Stimulated activated CD4-positive, alpha-beta T cell treated with anti-CD3 and anti-CD28 coated beads, Interleukin-1b, Interleukin-23, amount 100 ng/mL, for 1 hour (primary cell): ENCODE measurements at places on chromosomes 16 and 17.
A peak's percentile ranks its signal among the peaks of the same experiment; 100 is the strongest.

DNA sequence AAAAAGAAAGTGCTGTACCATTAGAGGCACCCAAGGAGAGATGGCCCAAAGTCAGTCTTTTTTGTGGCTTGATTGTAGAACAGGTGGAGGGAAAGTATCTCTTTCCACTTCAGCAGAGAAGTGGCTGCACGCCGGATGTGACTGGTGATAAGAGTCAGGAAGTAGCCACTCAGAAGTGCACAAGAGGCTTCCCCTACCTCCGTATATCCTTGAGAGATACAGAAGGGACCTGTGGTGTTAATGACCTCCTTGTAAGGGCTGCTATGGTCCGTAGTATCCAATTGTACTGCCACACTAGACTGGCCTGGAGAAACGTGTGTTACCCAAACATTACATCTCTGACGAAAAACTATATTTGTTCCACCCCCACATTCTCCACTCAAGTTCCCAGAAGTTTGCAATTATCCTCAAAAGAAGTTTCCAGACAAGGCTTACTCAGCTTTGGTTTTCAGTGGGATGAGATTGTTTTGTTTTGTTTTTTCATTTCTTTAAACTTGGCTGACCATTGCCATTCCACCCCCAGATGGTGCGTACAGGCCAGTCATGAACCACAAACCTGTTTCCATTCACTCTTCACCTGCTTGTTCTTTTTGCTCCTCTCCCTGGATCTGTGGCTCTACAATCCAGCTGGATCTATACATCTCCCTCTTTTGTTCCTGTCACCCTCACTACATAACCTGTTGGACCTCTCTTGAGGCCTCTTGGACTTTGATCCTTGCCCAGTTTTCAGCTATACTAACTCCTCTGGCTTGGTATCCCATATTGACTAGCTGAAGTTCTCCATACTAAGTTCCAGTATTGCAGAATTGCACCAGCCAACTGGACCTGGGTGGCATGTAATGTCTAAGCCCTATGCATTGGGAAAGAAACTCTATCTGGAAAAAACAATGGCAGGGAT is 20.7 kb upstream of the MED13 start:
- no peak for DNase-seq

- no peak for DNase-seq
These were observed 30.0 kb upstream of the ANKRD40CL start for GRCh38 chr17:50797135-50797810.

DNA sequence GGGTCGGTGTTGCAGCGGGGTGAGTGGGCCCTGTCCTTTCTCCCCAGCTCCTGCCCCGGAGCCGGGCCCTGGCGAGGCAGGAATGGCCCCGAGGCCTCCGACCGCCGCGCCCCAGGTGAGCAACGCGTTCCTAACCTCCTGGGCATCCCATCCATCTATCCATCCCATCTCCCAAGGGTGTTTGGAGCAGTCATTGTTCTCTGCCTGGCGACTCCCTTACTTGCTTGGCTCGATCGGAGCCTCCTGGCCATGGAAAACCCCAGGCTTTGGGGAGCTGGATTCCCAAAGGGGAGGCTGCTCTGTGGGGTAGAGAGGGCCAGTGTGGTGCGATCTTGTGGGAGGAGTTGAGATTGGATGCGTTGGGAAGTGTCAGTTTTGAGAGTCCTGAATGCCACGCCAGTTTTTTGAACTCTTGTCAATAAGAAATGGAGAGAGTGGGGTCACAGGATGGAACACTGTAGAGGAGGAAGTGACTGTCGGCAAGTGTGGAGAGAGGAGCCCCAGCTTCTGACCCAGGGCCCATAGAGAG is 684 bp downstream of the ZFP90 start:
- DNase-seq = no peak

- DNase-seq = no peak
These were observed 13.5 kb downstream of the TBCD start for GRCh38 chr17:82765371-82765770.

DNA sequence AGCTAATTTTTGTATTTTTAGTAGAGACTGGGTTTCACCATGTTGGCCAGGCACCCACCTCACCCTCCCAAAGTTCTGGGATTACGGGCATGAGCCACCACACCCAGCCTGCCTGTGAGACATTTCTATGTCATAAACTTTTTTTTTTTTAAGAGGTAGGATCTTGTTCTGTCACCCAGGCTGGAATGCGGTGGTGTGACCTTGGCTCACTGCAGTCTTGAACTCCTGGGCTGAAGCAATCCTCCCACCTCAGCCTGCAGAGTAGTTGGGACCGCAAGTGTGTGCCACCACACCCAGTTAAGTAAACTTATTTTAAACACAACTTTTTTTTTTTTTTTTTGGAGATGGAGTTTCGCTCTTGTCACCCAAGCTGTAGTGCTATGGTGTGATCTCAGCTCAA is 47.2 kb downstream of the SCNN1G start:
- no peak for DNase-seq

DNA sequence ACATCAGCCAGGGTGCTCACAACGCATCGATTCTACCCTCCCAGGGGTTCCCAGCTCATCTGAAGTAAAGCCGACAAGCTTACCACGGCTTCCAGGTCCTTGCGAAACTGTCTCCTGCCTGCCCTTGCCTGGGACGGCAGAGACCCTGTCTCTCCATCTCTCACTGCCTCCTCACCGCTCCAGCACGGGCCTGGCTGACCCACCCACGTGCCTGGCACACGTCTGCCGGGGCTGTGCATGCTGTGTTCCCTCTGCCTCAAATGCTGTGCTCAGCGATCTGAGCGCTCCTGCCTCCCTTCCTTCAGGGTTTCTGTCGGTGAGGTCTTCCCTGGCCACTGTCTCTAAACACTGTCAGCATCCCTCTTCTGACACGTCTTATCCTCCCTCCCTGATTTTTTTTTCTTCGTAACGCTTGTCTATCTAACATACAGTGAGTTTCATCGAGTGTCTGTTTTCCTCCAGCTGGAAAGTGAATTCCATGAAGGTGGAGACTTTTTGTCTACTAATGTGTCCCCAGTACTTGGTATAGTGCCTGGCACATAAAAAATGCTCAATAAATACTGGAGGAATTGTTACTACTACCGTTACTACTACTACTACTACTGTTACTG is 208.4 kb downstream of the IRF8 start:
- no peak for DNase-seq

GRCh38 chr16:4734063-4734729 is at the start of the genes ANKS3 and DNAAF8:
Gene ANKS3 (minus strand): TSS chr16:4734271. CDS start chr16:4730149, 4,122 bp downstream.
Gene DNAAF8 (plus strand): TSS chr16:4734537. CDS start chr16:4736515, 1,978 bp downstream.
- peak; percentile 36 for DNase-seq

GRCh38 chr16:4393240-4393600 is 21.6 kb downstream of the VASN start:
- no peak for DNase-seq

DNA sequence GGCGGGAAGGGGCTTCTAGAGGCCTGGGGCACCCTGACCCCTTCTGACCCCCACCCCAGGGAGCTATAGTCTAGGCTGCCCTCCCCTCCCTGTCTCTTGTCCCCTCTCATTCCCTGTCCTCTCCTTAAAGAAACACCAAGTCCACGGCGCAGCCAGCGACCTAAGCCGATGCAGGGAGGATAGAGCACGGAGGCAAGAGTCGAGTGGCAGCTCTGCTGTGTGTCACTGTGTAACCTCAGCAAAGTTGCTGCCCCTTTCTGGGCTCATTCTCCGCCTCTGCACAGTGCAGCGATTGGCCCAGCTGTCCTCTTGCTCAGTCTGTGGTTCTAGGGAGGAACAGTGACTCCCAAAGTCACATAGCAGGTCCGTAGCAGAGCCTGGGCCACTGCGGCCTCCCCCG is 36.5 kb upstream of the SBK1 start:
- no peak for DNase-seq

DNA sequence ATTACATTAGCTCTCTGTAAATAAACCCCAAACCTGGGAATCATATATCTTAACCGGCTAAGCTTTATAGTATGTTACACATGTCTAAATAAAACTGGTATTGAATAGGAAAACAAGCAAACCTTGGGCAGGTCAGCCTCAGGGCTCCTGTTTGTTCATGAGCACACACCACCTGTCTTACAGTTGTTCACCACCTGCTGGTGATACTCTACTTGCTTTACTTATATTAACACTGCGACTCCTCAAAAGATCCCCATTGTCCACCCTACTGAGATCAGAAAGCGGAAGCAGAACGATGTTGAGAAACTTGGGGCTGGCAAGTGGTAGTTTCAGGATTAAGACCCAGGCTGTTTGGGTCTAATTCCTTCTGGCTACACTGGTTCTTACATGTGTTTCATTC is 16.4 kb downstream of the CDH13 start:
- DNase-seq = no peak

- DNase-seq = no peak
These were observed 15.0 kb downstream of the TOP2A start for GRCh38 chr17:40402668-40403067.

- no peak for DNase-seq
These were observed 60.4 kb upstream of the IRX6 start for GRCh38 chr16:55263271-55264250.

GRCh38 chr17:48541036-48541576 is 3.8 kb downstream of the HOXB2 start:
- no peak for DNase-seq

GRCh38 chr17:82835122-82835521 is 4.7 kb downstream of the ZNF750 start:
- DNase-seq = no peak

- no peak for DNase-seq
These were observed 139.5 kb downstream of the PRKCB start for GRCh38 chr16:23975293-23975692.

DNA sequence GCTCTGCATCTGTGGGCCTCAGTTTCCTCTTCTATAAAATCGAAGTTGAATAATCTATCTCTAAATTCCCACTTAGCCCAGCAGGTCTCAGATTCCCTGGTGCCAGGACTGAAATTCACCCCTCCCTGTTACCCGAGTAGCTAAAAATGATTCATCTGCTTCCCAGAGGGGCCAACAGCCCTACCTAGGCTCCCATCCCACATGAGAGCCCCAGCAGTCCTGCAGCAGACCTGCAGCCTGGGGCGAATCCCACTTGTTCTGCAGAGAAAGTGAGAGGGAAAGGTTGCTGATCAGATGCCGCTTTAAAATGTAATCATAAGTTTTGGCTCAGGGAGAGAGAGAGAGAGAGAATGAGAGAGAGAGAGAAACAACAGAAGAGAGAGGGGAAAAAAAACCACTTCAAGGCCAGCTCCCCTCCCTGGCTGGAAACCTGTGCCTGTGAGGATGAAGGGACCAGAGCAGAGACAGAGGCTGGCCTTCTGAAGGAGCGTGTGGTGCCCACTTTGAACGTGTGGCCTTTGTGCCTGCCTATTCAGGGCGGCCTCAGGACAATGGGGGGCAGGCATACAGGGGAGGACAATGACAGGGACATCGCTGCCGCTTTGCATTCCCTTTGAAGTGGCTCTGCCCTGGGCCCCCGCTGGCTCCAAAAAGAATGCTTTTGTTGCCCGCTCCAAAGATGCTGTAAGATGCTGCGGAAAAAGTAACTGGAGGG is 85.2 kb upstream of the NKD1 start:
- DNase-seq = no peak

DNA sequence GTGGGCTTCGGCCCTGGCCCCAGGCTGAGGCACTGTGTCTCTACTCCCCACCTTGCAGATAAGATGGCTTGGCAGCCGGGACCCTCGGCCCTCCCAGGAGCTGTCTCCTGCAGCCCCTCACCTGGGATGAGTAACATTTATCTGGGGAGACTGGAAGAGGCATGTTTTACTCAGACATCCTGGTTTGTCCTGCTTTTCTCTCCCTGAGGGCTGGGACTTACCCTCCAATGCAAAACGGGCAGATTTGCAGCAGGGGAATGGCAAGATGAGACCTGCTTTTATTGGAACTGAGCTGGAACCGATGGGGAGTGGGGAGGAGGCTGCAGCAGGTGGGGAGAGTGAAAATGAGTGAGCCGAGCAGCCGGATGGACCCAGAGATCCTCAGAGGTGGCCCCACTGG is 27.3 kb upstream of the UBE2G1 start:
- DNase-seq = no peak

DNA sequence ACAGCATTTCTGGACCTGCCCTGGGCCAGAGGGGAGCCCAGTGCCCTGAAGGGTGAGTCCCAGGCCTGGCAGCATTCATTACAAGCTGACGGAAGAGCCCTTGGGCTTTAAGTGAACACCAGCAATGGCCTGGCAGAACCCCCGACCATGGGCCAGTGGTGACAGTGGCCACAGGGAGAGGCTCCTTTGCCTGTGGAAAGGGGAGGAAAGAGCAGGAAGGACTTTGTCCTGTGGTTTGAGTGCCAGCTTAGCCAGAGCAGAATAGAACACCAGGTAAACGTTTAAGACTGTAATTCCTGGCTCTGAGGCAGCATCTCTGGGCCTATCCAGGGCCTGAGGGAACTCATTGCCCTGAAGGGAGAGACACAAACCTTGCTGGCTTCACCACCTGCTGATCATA is 34.3 kb upstream of the ATP2C2 start:
- no peak for DNase-seq

GRCh38 chr17:61786088-61786487 is 77.2 kb downstream of the BRIP1 start:
- DNase-seq = no peak

GRCh38 chr17:57393368-57393767 is 137.0 kb downstream of the MSI2 start:
- no peak for DNase-seq

GRCh38 chr17:6683081-6683684 is 30.0 kb downstream of the SLC13A5 start:
- no peak for DNase-seq

DNA sequence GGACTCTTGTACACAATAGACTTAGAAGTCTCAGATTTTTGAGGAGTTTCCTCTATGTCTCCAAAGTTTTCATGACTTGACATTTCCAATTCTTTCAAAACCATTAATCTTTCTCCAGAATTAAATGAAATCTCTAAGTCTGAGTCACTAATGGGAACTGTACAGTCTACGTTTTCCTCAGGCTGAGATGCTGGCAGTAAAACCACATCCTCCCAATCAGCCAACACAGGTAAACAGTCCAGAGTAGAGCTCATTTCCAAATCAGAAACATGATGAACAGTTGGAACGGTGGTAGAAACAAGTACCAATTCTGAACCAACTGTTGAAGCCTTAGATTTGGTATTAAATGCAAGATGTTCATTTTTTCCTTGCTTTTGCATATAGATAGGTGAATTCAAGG is 7.9 kb downstream of the ERI2 start:
- no peak for DNase-seq

- DNase-seq = peak; percentile 55
These were observed at the start of gene CENPV for GRCh38 chr17:16353317-16354174. Gene CENPV (minus strand): TSS chr17:16353469. CDS start chr17:16353436, 33 bp downstream.
